SW 1271 (cell line): ENCODE measurements at places on chromosomes 5 and 9.
A peak's percentile ranks its signal among the peaks of the same experiment; 100 is the strongest.

GRCh38 chr9:134340475-134341160 lies 14.4 kb downstream of the RXRA start:
- no peak for DNase-seq

GRCh38 chr9:84858364-84858763 lies 188.8 kb downstream of the NTRK2 start:
- DNase-seq = no peak

DNA sequence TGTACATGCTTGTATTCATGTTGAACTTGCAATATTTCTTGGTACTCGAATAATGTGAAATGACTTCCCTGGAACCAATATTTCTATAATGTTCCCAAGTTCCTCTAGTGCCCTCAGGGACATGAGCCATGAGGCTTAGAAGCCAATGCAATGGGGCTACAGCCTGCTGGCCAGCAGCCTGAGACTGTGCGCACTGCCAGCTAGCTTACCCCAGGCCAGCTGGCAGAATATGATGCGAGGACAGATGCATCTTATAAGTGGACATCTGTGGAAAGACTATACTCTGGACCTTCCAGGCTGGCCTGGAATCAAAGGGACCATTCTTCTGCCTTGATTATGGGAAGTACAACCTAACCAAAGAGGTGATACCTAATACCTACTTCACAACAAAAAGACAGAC lies 1862.0 kb upstream of the ACO1 start:
- DNase-seq = no peak

GRCh38 chr9:81611664-81612063 lies 77.7 kb downstream of the TLE1 start:
- DNase-seq = no peak

DNA sequence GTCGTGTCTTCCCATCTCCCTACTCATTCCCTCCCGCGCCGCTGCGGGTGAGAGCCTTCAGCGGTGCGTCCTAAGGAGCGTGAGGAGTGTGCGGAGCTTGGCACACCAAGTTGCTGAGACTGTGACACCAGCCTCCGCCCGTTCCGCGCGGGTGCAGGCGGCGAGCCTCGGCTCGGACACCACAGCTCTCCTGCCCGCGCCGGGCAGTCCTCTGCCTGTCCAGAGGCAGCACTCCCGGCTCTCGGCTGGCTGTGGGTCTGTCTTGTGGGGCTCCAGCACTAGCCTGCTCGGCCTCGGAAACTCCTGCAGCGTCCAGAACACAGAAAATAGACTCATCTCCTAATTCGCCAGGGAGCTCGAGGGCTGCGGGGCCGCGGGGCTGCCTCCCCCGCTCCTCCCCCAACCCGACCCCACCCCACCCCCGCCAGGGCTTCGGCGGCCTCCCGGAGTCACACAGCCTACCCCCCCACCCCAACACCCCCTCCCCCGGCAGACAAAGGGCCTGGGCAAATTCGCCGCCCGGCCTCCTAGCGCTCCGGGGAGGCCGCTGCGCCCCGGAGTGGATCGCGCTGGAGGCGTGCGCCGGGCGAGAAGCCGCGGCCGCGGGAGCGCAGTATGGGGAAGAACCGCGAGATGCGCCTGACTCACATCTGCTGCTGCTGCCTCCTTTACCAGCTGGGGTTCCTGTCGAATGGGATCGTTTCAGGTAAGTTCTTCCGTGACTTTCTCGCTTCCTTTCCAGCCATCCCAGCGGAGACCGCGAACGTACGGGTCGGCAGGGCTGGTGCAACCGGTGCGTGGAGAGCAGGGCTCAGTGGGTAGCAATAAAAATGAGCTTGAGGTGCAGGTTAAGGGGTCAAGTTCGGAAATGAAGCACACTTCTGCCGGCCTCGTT lies at the start of gene ADAMTS19:
Gene ADAMTS19, plus strand, starts transcription at position 522 of the 895 bp plus-strand sequence. Its CDS starts 94 bp downstream, at position 616.
- DNase-seq = no peak

DNA sequence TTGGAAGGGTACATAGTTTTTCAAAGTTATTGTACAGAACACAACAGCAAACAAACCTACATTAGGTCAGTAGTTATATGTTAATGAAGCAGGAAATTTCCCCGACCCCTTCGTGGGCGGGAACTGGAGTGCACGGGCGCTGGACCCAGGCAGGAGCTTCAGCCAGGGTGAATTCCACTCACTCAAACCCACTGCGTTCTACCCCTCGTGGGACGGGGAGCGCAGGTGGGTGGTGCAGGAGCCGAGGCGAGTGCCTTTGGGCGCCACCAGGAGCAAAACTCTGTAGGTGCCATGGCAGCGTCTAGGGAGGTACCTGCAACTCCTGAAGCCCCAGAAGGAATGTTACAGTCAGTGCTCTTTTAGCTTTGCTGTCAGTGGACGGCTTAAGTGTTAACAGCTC lies 29.6 kb upstream of the ERAP1 start:
- no peak for DNase-seq

GRCh38 chr9:37955781-37956422 lies 52.0 kb upstream of the SLC25A51 start:
- DNase-seq = no peak

GRCh38 chr5:129496864-129497595 lies 36.9 kb downstream of the ADAMTS19 start:
- no peak for DNase-seq

DNA sequence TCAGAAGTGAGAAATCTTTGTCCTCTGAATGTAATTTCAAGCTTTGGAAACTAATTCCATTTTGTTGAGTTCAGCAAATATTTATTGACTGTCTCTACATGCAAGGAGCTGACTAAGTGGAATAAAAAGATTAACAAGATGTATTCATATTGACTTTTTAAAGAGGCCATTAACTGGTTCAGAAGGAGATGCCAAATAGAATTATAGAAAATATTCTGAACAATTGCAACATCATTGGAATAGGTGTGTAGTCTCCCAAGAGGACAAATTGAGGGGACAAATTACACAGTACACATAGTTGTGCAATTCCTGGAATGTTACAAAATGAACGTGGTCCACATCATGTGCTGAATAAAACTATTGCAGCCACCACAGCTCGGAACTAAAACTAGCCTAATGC lies 224.2 kb downstream of the NPR3 start:
- DNase-seq = no peak

- no peak for DNase-seq
Observed at GRCh38 chr5:125409861-125410536, 663.6 kb upstream of the ZNF608 start.

- DNase-seq = no peak
Observed at GRCh38 chr5:14451871-14452270, 129.7 kb upstream of the OTULINL start.

DNA sequence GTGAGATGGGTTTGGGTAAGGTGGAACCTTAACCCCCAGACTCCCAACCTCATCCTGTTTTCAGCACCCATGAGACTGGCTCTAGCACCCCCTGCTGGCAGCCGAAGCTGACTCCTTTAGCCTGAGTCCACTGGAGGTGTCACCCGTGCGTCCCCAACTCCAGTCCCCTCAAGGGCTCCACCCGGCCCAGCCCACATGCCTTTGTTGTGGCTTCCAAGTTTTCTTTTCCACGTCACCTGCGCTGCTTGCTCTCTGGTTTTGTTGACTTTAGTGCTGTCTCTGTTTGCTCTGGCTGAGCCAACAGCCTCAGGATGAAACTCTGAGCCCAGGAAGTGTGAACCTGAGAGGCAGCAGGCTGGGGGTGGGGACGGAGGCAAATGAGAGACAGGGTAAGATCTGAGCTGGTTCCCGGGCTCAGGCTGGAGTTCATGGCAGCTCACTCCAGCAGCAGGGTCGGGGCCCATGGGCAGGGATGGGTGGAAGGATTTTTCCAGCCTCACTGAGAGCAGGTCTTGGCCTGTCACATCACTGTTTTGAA lies 13.2 kb upstream of the AQP7 start:
- no peak for DNase-seq

DNA sequence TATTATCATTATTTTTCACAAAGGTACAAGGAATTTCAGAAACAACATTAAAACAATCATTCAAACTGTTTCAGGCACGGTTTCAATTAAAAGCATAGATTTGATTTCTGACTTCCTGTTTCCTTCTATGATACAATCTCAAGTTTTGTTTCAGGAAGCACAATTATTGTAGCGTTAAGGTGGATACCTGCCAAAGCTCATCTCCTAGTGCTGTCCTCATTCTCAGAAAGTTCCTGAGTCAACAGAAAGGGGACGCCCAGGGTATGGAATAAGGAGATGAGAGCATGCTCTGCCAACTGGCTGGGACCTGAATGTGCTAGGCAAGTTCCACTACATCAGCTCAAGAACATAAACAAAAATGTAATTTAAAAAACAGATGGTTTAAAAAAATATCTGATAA lies 2.0 kb upstream of the TRIM14 start:
- no peak for DNase-seq

GRCh38 chr5:43044181-43044914 lies 4.2 kb upstream of the ANXA2R start:
- no peak for DNase-seq

GRCh38 chr5:34959323-34959722 lies 30.0 kb downstream of the DNAJC21 start:
- no peak for DNase-seq

DNA sequence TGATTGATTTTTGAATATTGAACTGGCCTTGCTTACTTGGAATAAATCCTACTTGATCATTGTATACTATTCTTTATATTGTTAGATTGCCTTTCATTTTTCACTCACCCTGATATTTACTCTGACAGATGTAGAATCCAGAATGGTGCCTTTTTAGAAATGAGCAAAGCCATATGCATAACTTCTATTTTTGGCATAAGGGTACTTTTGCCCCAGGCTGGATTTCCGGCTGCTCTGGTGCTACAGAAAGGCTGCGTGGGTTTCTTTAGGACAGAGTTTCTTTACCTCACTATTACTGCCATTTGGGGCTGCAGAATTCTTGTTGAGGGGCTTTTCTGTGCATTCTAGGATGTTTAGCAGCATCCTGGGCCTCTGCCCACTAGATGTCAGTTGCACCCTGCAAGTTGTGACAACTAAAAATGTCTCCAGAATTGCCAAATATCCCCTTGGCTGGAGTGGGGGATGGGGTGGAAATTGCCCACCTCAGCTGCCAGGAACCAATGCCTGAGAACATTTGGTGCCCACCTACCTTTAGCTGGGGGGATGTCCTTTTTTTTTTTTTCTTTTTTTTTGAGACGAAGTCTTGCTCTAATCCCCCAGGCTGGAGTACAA lies 50.1 kb downstream of the SLC36A1 start:
- no peak for DNase-seq

- DNase-seq = no peak
Observed at GRCh38 chr5:135242021-135242865, 156.8 kb downstream of the MACROH2A1 start.

DNA sequence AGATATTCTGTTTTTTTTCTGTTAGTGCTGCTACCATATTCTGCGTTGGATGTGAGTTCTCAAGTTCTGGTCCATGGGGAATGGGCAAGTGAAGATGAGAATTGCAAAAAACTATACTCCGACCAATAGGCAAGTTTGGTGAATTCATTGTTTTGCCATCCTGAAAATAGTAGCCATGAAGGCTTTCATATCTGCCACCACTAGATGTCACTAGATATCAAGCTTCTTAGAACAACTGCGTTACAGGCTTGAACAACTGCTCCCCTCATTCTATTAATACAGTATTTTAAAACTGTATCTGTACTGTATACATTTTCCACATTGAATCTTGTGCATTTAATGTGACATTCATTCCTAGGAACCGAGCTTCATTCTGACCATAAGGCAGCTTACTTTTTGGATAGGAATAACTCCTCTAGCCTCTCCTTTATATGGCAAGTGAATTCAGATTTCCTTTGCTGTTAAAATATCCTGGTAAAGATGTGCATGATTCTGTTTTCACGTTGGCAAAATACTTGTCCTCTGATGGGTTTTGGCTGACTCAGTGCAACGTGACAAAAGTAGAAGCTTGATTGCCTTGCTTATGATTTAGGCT lies 163.6 kb downstream of the SREK1 start:
- peak; percentile 30 for DNase-seq

GRCh38 chr5:97628807-97629206 lies 445.8 kb upstream of the RIOK2 start:
- DNase-seq = no peak

- DNase-seq = no peak
Observed at GRCh38 chr5:119063579-119064379, 7.1 kb upstream of the DMXL1 start.

- DNase-seq = no peak
Observed at GRCh38 chr5:103456476-103456875, 106.1 kb downstream of the NUDT12 start.

- DNase-seq = peak; percentile 24
Observed at GRCh38 chr5:142915813-142916424, 145.7 kb downstream of the ARHGAP26 start.
